ENCODE measurements at places on chromosomes 4 and X.

DNA sequence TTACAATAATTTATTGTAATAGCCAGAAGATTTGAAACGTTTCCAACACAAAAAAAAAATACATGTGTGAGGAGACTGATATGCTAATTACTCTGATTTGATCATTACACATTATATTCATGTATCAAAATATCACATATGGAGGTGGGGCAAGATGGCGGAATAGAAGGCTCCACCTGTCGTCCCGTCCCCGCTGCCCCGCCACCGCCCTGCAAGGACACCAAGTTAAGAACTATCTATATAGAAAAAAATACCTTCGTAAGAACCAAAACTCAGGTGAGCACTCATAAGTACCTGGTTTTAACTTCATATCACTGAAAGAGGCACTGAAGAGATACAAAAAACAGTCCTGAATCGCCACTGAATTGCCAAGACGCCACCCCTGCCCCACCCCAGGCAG, 60.9 kb upstream of the SCRG1 start:
- DNase-seq, result no peak

DNA sequence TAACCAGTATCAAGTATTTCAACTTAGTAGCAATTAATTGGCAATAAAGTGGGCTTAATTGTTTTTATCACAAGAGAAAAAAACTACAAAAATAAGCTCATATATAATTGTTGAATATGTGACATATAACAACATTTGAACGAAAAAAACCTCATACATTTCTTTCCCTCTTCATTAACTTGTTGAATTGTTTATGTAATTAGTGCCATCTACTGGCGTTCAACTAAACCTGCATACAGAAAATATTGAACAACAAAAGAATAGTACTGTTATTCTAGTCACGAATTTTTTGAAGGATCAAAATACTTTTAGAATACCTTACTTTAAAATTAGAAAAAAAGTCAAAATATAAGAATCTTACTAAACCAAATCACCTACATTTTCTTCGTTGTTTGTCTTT, 586.5 kb upstream of the FTHL17 start:
- DNase-seq, result peak; percentile 13

DNA sequence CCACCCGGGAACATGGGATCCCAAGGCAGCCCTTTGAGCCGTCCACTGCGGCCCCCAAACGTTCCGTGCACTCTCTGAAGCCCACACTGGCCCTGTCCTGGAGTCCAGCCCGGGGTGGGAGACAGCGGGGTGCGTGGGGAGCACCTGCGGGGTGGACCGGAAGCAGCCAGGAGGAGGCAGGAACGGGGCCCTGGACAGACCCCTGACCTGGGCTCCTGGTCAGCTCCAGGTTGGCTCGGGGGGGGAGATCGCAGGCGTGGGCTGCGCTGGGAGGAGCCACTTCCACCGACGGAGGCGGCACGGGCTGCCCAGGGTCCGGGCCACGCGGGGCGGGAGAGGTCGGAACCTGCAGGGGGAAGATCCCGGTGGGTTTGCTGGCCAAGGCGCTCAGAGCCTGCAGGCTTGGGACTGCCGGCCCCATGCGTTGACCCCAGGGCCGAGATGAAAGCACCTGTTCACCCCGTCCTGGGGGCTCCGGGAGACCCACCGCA, 5.7 kb upstream of the PLCXD1 start:
- no peak for DNase-seq

- DNase-seq, result no peak
These were observed 64.3 kb upstream of the WDR17 start for GRCh38 chr4:176001151-176002006.

DNA sequence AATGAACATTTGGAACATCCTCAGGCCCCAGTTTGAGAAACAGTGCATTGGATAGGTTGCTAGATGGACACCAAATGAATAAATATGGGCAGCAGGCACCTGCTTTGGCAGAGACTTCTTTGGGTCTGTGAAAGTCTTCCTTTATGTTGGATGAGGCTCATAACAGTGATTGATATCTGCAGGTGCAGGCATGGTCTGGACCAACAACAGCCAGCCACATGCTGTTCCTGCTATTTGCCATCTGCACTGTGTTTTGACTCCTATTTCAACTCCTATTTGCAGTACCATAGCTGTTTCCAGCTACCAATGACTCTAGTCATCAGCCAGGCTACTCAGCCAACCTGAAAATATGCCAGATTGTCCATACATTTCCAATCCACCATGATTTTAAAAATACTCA, 60.9 kb downstream of the ANAPC4 start:
- DNase-seq, result no peak

- DNase-seq, result no peak
These were observed 48.4 kb downstream of the UNC5C start for GRCh38 chr4:95500361-95500760.

DNA sequence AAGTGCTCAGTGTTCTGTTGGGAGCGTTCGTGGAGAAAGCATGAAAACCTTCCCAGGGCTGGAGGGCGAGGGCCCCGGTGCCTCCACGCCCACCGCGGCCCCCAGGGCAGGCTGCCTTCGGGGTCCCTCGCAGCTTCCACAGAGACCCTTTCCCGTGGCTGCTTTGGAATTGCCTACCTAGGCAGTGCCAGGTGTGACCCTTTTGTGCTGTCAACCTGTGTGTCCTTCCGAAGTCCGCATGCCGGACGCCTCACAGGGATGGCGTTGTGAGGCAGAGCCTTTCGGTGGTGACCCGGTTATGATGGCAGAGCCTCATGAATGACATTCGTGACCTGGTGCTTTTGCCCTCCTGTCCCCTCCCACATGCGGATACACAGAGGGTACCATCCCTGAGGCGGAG, 17.4 kb downstream of the TMEM175 start:
- no peak for DNase-seq

- DNase-seq, result no peak
These were observed 445.5 kb downstream of the PCDH10 start for GRCh38 chr4:133594390-133595207.

- DNase-seq, result no peak
These were observed 20.9 kb downstream of the MPP1 start for GRCh38 chrX:154784149-154784995.

DNA sequence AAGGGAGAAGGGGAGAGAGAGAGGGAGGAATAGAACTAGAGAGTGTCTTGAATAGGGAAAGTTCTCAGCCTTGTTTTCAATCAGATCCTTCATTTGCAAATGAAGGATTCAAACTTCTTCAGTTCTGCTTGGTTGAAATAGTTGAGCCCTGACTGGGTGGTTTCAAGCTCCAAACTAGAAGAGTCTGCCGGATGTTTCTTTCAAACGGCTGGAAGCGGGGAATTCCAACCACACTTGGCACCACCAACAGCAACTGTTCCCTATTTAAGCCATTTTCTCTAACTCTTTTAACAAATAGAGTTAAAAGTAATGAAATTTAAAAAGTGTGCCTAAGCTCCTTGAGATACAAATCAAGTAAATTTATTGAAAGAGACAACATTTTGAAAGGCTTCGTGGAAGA, 67.5 kb upstream of the DDX60 start:
- DNase-seq, result no peak

- DNase-seq, result no peak
These were observed 239.7 kb upstream of the GATB start for GRCh38 chr4:152000518-152000917.

DNA sequence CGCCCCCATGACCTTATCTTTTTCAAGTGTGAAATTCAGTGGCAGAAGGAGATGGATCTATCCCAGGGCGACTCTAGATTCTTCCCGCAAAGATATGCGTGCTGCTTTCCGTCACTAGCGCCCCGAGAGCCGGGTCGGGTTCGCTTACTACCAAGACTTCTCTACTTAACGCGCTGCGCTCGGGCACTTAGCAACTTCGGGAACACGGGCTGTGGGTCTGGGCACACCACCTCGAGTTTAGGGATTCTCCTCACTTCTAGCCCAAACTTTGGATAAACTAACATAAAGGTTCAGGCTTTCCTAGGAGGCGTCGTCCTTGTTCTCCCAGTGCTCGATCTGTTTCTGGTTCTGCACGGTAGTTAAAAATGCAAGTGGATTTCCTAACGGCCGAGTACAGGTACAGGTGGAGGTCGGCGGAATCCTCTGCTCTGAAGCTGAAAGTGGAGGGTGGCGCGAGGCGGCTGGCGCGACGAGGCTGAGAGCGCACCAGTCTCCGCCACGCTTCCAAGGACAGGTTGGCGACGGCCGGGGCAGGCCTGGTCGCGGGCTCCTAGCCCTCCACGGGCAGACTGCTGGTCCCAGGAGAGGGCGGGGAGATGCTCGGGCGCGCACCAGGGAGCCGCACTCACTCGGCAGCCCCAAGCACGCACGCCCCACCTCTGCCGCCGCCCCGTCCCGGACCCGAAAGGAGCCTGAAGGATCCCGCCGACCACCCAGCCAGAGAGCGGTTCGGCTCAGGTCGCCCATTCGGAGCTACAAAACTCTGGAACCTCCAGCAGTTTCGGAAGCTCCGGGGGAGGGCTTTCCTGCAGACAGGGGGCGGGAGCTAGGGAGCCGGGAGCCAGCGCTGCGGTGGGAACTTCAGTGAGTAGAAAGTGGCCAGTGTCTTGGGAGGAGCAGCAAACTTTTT, 100.8 kb upstream of the TENM3 start:
- DNase-seq, result no peak

DNA sequence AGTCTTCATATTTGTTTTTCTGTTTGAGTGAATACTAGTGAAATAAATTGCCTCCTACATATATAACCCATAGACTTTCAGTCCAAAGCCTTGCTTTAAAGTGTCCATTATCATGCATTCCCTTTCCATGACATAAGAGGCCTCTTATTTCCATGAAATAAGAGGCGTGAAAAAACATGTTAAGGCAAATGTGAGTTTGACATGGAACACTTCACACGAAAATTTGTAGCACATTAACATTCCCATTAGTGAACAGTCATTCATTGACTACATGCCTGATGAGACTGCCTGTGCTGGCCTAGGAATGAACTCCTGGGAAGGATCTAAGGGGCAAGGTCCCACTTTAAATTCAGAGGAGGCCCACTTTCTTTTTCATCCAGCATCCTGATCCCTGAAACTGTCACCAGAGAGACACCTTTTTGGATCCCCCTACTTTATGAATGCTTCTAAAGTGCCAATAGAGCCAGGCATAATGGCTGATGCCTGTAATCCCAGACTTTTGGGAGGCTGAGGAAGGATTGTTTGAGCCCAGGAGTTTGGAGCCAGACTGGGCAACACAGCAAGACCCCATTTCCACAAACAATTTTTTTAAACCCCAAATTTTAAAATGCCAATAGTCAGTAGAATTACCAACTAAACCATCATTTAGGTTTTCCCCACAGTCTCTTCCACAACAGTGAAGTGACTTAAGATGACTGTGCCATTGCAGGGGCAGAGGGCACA, 6.7 kb downstream of the RTL8B start:
- no peak for DNase-seq

- DNase-seq, result no peak
These were observed 694 bp downstream of the OCRL start for GRCh38 chrX:129540722-129541184.

- no peak for DNase-seq
These were observed 1.3 kb downstream of the TCEAL8 start for GRCh38 chrX:103253608-103254007.

DNA sequence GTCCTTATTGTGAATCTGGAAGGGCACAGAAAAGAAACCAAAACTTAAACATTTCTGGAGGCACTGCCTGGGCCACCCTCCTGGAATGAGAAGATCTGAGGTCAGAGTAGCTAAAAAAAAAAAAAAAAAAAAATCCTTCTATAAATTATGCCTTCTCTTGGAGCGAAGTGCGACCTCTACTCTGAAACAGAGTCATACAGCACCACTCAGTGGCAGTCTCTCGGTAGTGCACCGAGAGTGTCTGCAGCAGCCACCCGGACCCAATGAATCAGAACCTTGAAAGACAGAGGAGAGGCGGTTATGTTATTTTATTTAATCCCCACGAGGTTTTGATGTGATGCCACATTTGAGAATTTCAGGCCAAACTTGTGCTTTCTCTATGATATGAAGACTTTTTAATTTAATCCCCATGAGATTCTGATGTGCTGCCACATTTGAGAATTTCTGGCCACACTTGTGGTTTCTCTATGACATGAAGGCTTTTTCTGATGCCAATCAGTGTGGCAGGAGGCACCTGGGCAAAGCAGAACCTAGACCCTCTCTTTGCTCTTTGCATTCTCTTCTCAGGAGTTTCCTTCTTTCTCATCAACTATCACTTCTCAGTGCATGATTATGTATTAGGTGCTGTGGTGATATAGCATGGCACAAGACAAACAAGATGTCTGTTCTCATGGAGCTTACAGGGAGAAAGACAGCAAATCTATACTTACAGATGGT, 5.6 kb upstream of the CT47C1 start:
- DNase-seq, result peak; percentile 1

GRCh38 chr4:37667197-37668100, 18.7 kb downstream of the RELL1 start:
- DNase-seq, result no peak

GRCh38 chrX:11304829-11305228, 11.6 kb downstream of the AMELX start:
- DNase-seq, result no peak

DNA sequence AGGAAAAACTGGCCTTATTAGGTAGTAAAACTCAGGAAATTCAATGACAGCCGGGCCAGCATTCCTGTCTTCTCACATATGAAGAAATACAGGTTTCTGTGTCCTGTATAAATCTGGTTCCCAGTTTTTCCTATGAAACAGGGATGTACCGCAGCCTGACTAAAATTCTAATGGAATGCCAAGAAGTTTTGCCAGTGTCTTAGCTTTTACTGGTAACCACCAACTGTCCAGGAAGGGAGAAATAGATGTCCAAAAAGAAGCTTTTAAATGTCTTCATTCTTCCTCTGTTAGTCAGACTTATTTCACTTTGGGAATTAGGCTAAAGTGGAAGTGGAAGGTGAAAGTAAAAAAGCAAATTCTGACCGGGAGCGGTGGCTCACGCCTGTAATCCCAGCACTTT, 108.0 kb upstream of the TBL1X start:
- no peak for DNase-seq

DNA sequence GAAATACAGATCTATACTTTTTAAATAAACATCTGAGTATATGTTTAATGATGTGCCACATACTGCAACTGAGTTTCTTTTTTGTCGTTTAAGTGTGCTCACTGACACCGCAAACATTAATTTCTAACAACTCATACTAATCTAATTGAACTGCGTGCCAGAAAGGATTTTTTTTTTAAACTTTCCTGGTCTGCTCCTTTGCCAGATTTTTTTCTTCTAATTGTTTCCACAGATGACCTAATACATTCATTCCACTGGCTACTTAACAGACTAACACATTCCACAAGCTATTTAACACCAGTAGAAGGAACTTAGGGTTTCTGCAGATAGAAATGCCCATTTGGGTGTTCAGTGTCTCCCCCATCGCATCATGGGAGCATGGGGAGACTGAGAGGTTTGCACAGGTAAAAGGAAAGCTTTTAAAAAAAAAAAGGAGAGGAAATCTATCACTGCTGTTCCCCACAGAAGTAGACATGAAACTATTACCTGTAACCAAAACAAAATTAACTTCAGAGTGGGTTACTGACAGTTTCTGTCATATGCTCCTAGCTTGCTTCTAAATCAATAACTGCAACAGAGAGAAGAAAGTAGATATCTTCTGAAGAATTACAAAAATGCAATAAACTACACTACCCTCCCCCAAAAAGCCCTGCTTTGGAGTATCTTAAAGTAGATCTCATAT, 31.6 kb downstream of the SH3KBP1 start:
- no peak for DNase-seq
